Left lung (tissue), 14 donors: ENCODE measurements at places on chromosomes 3 and 15.

- DNase-seq: no peak
Measured at GRCh38 chr15:97014001-97014400, 683.5 kb downstream of the NR2F2 start.

DNA sequence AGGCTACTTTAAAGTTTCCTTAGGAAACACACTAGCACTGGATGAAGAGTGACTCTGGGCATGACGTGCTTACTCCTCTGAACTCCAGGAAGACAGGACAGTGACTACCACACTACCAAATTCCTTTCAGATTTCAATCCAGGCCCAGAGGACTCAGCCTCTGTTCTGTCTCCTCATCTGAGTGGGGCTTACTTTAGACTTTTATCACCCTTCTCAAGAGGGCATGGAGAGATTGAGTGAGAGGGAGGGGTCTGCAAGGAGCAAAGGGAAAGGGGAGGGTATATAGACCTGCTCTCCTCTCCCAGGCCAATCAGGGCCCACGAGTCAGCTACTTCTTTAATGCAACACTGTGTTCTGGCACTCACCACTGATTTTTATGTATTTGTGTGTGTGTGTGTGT lies 29.4 kb upstream of the RSL24D1 start:
- no peak for DNase-seq

DNA sequence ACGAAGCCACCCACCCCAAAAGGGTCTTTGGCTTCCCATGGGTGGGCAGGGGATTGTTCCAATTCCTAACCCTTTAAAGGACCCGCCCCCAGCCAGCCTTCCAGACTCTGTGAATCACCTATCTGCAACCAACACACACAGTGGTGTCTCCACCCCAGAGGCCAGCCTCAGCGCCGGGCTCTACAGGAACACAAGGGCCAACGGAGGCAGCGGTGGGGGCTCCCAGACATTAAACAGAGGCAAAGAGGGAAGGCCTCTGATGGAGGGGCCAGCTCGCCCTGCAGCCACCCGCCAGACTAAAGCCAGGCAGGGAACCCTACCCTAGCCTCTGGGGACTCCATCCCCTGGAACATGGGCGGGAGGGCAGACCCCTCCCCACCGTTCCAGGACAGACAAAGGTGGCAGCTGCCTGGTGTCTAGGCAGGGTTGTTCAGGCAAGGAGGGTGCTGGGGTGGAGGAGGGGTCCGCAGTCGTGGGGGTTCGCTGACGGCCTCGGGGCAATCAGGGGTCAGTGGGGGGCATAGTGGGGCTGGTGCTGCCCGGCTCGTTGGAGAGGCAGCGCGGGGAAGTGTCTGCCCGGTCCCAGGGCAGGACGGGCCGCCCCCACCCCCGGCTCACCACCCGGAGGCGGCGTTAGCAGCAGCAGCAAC lies 448 bp downstream of the SHISA5 start:
- peak; percentile 86 for DNase-seq

DNA sequence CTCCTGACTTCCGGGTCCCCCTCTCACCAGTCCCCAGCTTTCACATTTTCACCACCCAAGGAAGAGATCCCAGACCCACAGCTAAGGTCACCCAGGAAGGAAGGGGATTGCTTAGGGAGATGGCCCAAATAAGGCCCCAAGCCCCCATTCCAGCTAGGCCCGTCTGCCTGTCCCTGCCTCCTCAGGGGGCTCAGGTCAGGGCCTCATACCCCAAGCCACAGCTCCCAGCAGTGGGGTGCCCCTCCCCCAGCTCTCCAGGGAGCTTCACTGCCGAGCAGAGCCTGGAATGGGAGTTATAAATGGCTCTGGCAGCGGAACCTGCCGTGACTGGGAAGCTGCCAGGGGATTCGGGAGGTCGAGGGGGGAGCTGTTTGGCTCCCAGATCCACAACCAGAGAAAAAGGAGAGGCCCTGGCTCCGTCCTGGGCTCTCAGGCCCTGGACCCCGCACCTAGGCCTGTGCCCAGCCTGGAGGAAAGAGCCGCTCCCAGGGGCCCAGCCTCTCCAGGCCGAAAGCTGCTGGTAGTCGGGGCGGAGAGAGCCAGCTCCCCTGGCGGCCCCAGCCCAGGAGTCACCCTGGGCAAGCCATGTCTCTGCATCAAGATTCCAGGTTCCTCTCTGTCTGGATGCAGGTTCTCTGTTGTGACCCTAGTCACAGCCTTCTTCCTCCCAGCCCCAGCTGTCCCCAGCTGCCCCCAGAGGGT lies 550 bp downstream of the CCDC9B start:
- DNase-seq: no peak

DNA sequence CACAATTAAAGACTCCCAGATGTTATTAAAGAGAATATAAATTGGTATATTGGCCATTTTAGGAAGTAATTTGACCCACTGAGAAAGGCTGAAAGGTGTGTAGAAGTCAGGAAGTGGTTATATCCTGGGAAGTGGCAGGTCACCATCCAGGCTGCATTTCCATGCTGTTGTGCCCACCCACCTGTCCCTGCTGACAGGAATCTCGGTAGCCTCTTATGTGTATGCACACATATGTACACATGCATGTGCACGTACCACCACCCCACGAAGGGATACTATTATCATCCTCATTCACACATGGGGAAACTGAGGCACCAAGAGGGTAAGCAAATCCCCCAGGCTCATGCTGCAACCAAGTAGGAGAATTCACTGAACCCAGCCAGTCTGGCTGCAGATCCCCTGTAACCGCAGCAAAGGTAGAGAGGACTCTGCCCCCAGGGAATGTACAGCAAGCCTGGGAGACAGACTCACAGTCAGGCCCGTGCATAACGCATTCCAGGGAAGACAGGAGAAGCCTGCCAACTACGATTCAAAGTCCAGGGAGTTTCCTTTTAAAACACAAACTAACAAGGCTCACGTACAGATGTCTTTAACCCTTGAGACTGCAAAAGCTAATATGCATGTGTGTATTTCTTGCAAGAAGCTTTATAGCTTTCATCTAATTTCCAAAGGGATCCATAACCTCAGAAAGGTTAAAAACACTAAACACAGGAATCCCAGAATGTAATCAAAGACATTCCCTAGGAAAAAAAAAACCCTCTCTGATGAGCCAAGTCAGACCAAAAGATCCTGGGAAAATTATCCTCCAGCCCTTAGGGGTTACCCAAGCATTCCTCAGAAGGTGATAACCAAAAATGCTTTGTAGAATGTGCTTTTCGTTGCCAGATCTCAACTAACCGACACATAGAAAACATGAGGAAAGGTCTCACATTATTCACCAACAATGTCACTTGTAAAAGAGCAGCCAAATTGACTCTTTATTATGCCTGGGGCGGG lies 129.6 kb downstream of the ADAMTS17 start:
- peak; percentile 10 for DNase-seq

DNA sequence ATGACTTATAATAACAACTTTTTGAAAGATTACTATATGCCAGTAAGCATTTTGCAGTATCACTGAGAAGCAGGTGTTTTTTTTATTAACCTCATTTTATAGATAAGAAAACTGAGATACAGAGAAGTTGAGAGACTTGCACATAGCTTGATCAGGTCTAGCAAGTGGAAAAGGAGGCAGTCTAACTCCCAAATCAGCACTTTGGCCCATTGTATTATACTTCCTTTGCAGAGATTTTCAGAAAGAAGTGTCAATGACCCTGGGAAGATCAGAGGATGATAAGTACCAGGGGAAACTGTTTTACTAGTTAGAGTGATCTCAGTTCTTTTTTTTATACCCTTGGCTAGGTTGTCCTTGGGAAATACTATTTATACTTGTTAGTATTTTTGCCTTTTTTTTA lies 358.7 kb downstream of the SQOR start:
- no peak for DNase-seq

DNA sequence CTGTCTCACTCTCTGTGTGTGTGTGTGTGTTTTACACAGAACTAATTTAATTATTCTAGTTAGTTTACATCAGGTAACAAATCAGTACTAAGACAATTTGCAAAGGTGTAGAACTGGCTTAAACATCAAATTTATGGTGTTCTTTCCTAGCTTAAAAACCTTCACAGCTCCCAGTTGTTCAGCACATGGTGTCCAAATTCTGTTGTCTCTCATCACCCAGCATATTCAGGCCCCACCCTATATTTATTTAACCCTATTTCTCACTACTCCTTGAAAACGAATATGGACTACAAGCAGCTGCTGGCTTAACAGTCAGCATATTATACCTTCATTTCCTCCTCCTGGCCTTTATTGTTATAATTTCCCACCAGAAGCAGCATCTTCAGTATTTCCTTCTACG lies 1.2 kb downstream of the IL20RB start:
- no peak for DNase-seq

DNA sequence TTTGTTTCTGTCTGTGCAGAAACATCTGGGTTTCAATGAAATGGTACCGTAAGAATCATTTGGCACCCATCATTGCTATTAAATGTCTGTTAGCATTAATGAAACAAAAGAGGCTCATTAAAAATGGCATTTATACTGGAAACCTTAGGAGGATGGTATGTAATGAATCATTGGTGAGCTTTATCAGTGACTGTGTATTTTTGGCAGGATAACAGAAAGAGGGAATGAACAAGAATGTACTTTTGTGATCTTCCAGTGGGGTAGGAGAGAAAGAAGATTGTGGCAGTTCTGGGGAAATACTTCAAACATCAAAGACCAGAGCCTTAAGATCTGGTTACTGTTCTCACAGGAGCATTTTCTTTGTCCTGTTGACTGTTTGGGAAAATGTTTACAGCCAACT lies 4.7 kb upstream of the DCBLD2 start:
- no peak for DNase-seq

- DNase-seq: no peak
Measured at GRCh38 chr15:84773716-84774115, 25.3 kb downstream of the ZNF592 start.

GRCh38 chr15:70093070-70093469 lies 4.6 kb downstream of the TLE3 start:
- DNase-seq: no peak

DNA sequence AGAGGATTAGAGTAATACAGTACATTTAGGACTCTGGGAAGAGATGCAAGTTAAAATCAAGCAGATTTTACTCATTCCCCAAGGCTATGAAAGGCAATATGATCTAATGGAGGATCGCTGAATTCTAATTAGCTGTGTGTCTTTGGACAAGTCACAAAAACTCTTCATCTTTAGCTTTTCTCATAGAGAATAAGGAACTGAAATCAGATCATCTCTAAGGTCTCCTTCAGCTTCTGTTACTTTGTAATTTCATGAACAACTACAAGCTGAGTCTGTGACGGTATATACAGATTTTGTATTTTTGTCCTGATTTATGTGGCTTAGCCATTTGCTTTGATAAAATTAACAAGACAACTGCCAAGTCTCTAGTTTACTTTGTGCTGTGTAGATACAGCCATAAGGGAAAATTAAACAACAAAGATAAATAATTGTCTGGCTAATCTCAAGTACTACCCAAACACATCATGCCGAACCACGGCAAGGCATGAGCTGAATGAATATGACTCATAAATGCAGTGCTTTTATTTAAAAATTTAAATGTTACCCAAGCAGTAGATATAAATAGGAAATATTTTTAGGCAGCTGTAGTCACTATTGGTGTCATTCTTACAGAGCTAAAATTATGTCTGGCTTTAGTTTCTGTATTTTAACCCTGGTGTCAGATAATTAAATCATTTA lies 81.5 kb downstream of the GAP43 start:
- DNase-seq: no peak

GRCh38 chr3:171490901-171491300 lies 30.7 kb upstream of the TNIK start:
- no peak for DNase-seq

DNA sequence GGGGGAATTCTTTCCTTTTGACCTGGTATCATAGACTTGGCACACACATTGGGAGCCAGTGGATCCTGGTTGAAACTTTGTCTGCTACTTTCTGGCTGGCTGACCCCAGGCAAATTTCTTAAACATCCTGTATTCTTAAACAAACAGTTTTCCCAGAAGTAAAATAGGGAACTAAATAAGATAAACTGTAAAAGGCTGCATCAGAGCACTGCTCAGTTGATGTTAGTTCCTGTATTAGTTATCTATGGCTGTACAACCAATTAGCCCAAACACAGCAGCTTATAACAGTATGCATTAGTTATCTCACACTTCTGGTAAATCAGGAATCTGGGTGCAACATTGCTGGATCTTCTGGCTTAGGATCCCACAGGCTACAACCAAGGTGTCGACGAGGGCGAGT lies 73.1 kb upstream of the SLCO3A1 start:
- DNase-seq: no peak

DNA sequence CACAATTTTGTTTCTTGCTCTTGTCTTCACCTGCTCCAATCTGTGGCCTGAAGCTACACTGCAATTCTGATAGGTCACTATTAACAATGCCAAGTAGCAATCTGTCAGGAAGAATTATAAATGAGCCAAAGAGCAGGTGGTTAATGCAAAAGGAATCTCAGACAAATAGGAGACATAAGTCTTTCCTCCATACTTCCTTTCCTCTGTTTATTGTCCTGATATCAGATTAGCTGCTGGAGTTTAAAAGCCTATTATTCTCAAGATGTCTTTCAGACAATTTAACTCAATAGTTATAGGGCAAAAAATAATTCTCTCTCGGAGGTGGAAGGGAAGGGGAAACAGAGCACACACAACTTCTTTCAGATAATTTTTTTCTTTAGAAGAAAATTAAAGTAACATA lies 491.6 kb downstream of the MFSD1 start:
- no peak for DNase-seq

DNA sequence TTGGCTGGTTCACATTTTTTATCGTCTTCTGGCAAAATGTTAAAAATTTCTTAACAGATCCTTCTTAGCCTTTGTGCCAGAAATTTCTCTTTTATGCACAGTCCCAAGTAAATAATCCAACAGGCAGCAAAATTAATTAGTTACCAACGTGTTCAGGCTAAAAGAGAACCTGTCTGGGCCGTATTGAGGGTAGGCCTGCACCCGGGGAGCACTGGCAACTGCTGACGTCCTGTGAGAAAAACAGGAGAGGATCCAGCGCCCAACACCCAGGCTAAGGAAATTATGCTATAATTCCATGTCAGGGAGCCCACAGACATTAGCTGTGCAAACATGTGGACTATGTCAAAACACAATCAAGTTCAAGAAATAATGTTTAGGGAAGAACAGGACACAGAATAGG lies 30.7 kb upstream of the CSTA start:
- no peak for DNase-seq

DNA sequence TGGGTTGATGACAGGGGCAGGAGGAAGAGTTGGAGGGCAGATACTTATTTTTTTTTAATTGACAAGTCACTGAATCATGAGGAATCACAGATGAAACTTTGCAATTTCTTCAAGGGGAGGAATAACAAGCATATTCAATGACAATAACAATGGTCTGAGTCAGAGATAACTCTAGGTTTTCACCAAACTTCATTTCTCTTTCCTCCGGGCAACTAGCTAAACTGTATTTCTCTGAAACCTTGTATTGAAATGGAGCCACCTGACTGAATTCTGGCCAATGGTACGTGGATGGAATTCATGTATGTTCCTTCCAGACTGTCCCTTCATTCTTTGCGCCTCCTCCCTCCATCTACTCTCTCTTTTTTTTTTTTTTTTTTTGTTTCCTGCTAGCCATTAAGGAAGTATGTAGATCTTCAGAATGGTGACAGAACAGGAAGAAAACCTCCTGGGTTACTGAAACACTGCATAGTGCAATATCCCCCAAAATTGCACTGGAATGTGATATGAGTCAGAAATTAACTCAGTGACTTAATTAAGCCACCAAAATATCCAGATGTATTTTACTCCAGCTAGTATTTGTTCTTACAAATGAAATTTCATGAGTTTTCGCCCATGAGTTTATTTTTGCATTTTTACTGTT lies 495.4 kb downstream of the OTOL1 start:
- no peak for DNase-seq
